Activated T-helper 2 cell treated with anti-CD3 and anti-CD28 coated beads, Interferon-gamma antibody, Interleukin-2, Interleukin-4, amounts not matched to agents 10 μg/mL and 5 μg/mL and 100 μg/mL, durations not matched to agents 14 hours and 24 hours and 36 hours (primary cell): ENCODE measurements at places on chromosomes 4 and X.

DNA sequence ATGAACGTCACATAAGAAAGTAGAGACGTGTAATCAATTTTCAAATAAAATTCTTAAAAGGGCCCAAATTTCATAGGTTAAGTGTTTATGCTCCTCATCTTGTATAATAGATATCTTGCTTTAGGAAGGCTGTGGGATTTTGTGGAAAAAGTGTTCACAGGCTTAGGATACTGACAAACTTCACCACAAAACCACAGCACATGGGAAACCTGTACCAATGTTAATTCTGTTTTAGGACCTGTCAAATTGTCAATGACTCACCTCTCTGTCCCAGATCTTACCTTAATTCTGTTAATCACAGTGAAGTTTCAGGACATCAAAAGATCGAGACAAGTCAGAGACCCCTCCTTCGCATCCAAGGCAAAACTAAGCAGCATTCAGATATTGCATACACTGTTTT lies 24.2 kb downstream of the FGFBP1 start:
- no peak for DNase-seq

- no peak for DNase-seq
Measured at GRCh38 chrX:29471829-29472228, 743.5 kb upstream of the MAGEB2 start.

DNA sequence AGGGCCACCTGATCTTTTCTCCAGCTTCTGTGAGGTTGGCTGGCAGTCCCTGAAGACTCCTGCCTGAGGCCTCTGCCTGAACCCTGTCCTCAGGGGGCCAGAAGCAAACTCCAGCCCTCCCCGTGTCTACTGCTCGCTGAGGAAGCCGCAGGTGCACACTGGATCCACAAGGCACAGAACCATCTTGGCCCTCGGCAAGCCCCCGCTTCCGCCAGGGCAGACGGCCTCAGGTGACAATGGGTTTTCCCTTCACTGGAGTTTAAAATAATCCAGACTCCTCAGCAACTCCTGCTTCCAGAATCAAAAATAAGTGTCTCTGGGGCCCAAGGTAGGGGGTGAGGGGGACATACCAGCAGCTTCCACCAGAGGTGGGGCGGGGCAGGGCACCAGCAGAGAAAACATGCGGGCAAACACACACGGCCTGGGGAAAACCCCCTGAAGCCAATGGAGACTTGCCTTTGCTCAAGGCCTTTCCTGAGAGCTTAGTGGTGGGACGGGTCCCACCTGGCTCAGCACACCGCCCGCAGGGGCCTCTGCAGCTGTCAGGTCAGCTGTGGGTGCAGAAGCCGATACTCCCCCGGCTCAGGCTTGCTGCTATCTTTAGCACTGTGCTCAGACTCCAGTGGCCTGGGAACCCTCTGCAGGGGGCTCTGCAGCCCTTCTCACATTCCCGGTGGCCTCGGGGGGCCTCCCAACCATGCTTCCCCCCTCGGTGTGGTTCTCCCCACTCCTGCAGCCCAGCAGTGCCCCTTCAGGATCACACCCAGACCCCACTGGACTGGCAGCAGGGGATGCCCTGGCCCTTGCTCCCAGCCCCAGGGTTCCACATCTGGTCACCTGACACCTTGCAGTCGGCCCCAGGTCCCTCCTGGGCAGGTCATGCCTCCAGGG lies 1.9 kb downstream of the MYL5 start:
- DNase-seq, result no peak

- no peak for DNase-seq
Measured at GRCh38 chrX:129981200-129981553, 1.3 kb upstream of the BCORL1 start.

GRCh38 chr4:102687373-102687981 lies 73.3 kb downstream of the MANBA start:
- DNase-seq, result no peak

GRCh38 chrX:15750611-15751154 lies 12.6 kb downstream of the CA5B start:
- peak; percentile 8 for DNase-seq

- DNase-seq, result no peak
Measured at GRCh38 chr4:182795446-182796238, 121.5 kb downstream of the DCTD start.

- no peak for DNase-seq
Measured at GRCh38 chrX:87518504-87518903, 902 bp downstream of the KLHL4 start.
